ENCODE measurements at places on chromosomes 2 and 18. TPM values are rescaled to one million over a fixed set of nuclear protein-coding genes. Genes with fewer than 3 reads are reported as not detected.

- no peaks in the 10 kb centered on the region for H3K4me1 ChIP-seq
- H3K36me3 ChIP-seq = no peaks in the 10 kb centered on the region
- no peak overlapping the region for H3K27ac ChIP-seq
These were observed 21.1 kb downstream of the CPS1 start for GRCh38 chr2:210577263-210578071.

DNA sequence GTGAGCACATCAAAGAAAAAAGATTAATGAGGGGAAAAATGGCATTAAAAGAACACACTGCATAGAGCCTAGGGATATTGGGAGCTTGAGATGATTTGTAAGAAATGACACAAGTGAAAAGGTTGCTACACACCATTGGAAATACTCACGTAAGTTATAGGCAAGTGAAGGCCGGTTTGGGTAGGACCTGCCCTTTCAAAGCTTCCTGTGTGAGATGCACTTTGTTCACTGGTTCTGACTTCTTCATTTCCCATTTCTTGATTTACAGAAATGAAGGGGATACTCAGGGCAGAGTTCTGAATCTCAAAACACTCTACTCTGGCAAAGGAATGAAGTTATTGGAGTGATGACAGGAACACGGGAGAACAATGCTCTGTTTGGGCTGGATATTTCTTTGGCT lies at the start of gene IL18RAP:
TSS of gene IL18RAP (plus strand) at position 251 of the 400 bp plus-strand sequence. CDS start at position 369, 118 bp downstream.
- no peak within 1 kb of the TSS for H3K27ac ChIP-seq
- H3K36me3 ChIP-seq = no peaks in the 10 kb centered on the region
- H3K4me1 ChIP-seq = peaks cover 4% of the 10 kb centered on the region
- no peak within 1 kb of the TSS for H3K4me3 ChIP-seq
- DNase-seq = no peak

DNA sequence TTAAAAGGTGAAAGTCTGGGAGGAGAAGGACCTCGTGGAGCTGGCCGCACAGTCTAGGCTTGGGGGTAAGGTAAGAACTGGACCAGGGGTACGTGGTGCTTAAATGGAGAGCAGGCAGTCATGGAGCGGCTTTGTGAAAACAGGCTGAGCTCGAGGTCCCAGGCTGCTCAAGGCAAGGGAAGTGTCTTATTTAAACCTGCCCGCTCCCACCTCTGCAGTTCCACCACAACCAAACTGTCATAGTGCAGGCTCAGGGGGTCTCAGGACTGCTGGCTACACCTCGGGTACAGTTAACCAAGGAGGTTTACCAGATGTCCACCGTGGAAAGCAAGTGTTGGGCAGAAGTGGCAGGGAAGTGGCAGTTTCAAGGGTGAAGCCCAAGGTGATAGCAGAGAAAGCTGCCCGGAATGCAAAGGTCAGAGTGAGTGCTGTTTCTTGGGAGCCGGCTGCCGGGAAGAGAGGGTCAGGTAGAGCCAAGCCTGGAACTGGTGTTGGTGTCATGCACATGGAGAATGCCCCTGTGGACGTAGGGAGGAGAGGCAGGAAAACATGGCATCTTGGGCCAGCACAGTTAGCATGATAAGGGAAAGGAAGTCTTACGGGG lies 203.3 kb downstream of the GBX2 start:
- DNase-seq = no peak
- no peak overlapping the region for H3K27ac ChIP-seq
- H3K4me3 ChIP-seq = no peak overlapping the region
- no peaks in the 10 kb centered on the region for H3K4me1 ChIP-seq
- H3K27me3 ChIP-seq = no peaks in the 10 kb centered on the region

DNA sequence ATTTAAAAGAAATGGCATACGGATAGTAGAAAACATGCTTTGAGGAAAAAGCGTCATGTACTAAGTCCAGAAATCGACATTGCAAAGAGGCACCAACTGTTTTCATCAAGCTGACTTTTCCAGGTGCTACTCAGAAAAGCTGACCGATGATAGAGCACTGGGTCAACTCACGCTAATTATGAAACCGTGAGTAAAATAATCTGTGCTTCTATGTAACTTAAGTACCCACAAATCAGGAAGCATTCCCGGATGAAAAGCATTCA lies 353 bp upstream of the NUP35 start:
- peak overlapping the region; percentile 85 for H3K4me3 ChIP-seq
- peaks cover 10% of the 10 kb centered on the region for H3K36me3 ChIP-seq
- peak overlapping the region; percentile 88 for H3K27ac ChIP-seq

SERPINB3 gene
- not detected for total RNA-seq

CD8B2 gene
- total RNA-seq = not detected

MOGAT1 gene
- not detected for total RNA-seq

CHRND gene
- total RNA-seq = not detected

UGT1A1 gene
- total RNA-seq = not detected

SETBP1 gene
- 3.4 TPM for total RNA-seq

ONECUT2 gene
- not detected for total RNA-seq

FAM237A gene
- not detected for total RNA-seq
